ENCODE measurements at places on chromosomes 16 and 17. TPM values are rescaled to one million over a fixed set of nuclear protein-coding genes. Genes with fewer than 3 reads are reported as not detected.

TIGD7 gene
- 6.7 TPM for total RNA-seq

SHISA6 gene
- not detected for total RNA-seq

DNA sequence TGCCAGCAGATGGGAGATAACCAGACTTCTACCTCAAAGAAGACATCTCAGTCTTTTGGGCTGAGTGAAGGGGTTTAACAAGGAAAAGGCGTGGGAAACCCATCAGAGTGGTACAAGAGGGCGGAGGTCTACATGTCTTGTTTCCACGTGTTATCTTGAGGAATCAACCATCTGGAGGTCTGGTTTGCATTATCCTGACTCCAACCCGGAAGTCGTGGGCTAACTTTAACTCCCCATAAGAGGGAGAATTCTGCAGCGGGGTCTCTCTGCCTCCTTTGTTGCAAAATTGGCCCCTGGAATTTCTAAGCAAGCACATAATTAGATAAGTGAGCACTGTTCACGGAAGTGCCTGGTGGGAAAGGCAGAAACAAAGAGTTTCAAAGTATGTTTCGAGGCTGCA is 398.7 kb upstream of the C16orf82 start:
- DNase-seq, result no peak

- DNase-seq, result no peak
Observed at GRCh38 chr17:29574732-29575510, 6.4 kb downstream of the TP53I13 start.

DNA sequence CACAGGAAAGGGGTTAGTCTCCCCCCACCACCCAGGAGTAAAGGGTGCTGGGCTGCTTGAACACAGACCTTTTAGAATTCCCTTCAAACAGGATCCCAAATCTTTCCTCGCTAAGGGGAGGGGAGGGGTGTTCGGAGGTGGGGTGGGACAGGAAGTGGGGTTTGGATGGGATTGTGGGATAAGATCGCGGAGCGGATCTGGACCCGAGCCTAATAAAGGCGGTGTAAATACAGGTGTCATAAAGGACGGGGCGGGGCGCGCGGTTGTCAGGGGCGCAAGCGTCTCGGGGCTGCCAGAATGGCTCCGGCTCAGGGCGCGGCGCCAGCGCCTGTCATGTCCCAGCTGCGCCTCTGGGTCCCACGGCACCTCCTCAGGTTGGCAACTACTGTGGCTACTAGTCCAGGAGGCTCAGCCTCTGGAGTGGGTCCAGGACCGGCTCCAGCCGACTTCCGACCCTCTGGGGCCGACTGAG is 59.8 kb upstream of the FBXO47 start:
- no peak for DNase-seq

- DNase-seq, result no peak
Observed at GRCh38 chr17:82882715-82883418, 43.0 kb upstream of the ZNF750 start.

DNA sequence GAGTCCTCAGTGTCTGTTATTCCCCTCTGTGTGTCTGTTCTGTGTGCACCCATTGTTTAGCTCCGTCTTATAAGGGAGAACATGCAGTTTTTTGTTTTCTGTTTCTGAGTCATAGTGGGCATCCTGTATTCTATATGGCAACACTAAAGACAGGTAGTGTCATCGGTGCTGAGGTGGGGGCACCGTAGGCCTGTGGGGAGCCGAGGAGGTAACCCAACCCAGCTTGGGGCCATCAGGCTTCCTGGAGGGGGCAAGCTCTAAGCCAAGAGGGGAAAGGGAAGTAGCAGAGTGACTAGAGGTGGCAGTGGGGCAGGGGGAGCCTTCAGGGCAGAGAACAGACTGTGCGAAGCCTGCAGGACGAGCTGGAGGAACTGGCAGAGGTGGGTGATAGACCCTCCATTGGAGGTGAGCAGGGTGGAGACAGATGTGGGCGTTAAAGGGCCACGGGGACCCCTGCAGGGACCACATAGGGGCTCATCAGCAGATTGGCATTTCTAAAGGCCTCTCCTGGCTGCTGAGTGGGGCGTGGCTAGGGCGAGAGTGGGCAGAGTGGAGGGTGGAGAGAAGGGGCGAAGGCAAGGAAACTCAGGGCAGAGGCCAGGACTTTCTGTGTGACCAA is 36.5 kb downstream of the CPNE2 start:
- DNase-seq, result no peak
